Hematopoietic multipotent progenitor cell treated with erythropoietin and hydrocortisone succinate and interleukin-3 and kit ligand, for 6 days (in vitro differentiated cells): ENCODE measurements at places on chromosomes 6 and 20.

GRCh38 chr20:62952968-62953838 is 694 bp downstream of the SLC17A9 start:
- peak; percentile 33 for DNase-seq

GRCh38 chr20:44891826-44892225 is 6.3 kb downstream of the YWHAB start:
- no peak for DNase-seq

- DNase-seq: peak; percentile 34
Measured at GRCh38 chr6:27176096-27176495, 71.4 kb upstream of the PRSS16 start.

- DNase-seq: no peak
Measured at GRCh38 chr6:163963205-163964120, 548.9 kb downstream of the QKI start.

GRCh38 chr20:42604998-42605956 is 584.4 kb downstream of the PTPRT start:
- no peak for DNase-seq

DNA sequence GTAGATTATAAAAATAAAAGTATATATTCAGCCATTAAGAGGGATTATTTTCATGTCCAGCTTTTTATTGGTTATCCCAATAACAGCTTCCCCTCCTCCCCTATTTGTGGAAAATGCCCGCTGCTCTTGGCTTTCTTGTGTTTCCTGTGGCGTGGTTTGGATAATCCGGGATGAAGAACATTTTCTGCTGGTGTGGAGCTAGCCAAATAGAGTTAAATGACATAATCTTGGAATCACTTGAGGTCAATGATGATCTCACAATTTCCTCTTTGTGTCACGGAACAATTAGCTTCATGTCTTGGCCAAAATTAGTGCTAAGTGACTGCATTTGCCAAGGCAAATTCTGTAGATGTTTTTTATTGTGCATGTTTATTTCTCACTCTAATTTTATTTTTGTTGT is 394.0 kb downstream of the LAMA2 start:
- no peak for DNase-seq

DNA sequence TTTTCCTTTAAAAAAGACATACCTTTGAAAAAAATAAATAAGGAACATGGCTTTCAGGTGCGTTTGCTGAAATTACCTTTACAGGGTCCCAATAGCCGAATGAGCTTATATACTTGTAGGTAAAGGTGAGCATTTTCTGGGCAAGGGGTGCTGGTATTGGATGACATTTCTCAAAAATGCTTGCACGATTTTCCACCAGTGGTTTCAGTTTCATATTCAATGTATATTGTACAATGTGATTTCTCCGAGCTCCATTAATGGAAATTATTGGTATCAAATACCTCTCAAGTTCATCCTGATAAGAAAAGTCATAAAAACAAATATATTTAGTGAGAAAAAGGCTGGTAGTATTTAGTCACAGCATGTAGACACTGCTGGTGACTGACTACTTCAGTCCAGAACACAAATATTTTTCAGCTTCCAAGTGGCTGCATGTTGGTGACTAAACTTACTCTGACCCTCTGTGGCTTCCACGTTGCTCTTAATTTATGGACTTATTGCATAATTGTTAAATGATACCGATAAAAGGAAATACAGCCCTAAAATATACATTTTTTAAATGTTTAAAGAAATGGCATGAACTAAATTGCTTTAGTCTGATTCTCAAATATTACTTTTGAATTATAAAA is 32.9 kb upstream of the ZBTB24 start:
- DNase-seq: peak; percentile 33

- DNase-seq: no peak
Measured at GRCh38 chr6:150324044-150324443, 44.8 kb upstream of the IYD start.

DNA sequence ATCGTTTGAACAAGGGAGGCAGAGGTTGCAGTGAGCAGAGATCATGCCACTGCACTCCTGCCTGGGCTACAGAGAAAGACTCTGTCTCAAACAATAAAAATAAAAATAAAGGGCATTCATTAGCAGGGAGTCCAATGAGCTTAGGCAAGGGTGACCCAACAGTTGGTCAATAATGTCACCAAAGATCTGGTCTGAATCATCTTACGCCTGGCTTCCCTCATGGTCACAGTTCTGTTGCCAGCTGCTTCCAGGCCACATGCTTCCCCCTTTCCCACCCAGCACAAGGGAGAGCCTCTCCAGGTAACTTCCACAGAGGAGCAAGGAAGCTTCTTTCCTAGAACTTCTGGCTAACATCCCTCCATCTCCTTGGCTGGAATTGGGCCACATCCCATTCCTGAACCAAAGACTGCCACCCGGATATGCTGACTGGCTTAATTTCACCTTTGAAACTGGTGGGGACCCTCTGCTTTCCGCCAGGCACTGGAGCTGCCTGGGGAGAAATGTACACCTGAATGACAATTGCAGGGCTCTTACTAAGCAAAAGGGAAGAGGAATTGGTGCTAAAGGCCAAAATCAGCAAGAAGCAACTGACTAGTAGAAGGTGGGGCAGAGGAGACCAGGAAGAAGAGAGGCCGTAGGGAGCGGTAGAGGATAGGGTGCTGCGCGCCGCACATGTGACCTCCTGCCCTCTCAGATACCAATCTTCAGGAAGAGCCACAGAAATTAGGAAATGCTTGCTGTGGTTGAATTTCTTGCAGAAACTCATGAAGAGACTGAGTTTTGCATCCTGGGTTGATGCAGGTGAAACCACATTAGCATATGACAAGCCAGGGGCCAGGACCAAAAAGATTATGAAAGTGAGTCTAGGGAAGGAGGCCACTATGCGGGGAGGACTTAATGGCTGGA is 8.3 kb upstream of the SCML4 start:
- DNase-seq: peak; percentile 28

- no peak for DNase-seq
Measured at GRCh38 chr6:161755080-161755479, 481.2 kb upstream of the AGPAT4 start.

GRCh38 chr6:139452148-139452876 is 77.9 kb upstream of the CITED2 start:
- DNase-seq: no peak

DNA sequence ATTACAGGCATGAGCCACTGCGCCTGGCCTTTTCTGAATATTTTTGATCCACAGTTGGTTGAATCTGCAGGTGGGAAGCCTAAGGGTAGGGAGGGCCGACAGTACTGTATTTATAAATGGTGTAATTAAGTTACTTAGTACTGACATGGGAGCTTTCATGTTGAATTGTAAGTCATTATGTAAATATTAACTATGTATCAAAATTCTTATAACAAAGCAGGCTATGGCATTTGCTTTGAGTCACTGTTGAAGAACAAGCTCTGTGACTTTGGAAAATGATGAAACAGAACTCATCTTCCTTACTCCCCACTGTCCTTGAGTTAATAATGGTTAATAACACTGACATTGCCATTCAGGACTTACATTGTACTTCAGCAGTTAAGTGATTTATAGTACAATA is 63.0 kb upstream of the TXNDC5 start:
- DNase-seq: no peak

- no peak for DNase-seq
Measured at GRCh38 chr6:151096255-151096612, 143.5 kb upstream of the AKAP12 start.

GRCh38 chr20:49937027-49937929 is 1.1 kb downstream of the RNF114 start:
- peak; percentile 46 for DNase-seq

DNA sequence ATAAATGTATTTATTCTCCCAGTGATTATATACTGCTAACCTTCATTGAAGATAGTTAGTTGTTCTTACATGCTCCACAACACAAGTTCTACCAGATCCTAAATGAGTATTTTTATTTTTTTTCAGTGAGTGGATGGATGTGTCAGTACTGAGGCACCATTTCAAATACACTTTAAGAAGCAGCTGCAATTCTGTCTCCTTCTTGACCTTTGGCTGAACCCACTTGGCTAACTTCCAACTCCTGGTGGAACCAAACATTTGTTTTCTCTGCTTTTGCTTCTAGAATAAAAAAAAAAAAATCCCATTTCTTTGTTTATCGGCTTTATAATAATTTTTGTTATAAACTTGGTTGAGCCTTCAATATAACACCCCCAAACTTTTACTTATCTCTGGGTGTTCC is 458.3 kb upstream of the MAP3K7 start:
- no peak for DNase-seq

- peak; percentile 39 for DNase-seq
Measured at GRCh38 chr6:152634773-152635172, 2.4 kb downstream of the SYNE1 start.

GRCh38 chr6:166423051-166423745 is 40.5 kb upstream of the MPC1 start:
- no peak for DNase-seq

DNA sequence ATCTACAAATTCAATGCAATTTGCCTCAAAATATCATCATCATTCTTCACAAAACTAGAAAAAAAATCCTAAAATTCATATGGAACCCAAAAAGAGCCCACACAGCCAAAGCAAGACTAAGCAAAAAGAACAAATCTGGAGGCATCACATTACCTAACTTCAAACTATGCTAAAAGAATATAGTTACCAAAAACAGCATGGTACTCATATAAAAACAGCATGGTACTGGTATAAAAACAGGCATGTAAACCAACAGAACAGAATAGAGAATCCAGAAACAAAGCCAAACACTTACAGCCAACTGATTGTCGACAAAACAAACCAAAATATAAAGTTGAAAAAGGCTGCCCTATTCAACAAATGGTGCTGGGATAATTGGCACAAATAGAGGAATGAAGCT is 278.1 kb downstream of the TPBG start:
- no peak for DNase-seq

- DNase-seq: no peak
Measured at GRCh38 chr6:139540276-139540675, 165.8 kb upstream of the CITED2 start.

DNA sequence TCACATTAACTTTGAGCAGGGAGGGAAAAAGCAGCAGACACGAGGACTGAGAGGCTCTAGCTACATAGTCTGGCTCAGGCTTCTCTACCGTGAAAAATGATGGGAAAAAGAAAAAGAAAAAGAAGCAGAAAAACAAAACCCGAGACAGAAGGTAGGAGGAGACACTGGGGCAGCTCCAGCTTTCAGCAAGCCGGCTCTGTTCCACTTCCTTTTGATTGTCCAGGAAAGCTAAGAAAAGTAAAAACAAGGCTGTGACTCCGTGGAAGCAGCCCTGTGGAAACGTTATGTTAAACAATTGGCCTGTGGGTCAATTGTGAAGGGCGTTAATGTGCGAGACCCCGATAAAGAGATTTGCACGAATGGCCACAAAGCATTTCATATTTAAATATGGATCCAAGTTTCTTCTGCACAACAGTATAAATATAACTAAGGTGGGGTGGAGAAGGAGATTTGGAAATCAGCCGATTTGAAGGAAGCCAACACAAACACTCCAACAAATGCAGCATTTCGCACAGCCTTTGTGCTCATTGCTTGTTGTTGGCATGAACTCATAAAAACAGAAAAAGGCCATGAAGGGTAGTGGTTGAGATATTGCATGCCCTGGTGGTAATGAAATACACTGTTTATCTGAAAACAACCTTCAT is 236.9 kb upstream of the JAG1 start:
- DNase-seq: no peak

DNA sequence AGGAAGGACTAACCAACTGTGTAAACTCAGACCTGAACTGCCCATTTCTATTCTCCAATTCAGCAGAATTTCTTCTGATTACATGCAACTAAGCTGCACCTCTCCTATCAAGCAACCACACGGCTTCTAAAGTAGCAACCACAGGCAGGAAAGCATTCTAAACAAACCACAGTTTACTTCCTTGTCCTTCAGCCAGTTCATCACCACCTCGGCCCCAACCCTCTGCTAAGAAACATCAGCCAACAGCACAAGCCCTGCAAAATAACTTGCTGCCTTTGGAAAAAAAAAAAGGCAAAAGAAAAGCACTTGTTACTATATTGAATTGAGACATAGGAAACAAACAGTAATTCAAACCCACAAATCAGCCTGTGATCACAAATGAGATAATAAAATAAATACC is 140.3 kb downstream of the NFATC2 start:
- peak; percentile 71 for DNase-seq

GRCh38 chr20:54640800-54641199 is 165.4 kb downstream of the DOK5 start:
- no peak for DNase-seq

DNA sequence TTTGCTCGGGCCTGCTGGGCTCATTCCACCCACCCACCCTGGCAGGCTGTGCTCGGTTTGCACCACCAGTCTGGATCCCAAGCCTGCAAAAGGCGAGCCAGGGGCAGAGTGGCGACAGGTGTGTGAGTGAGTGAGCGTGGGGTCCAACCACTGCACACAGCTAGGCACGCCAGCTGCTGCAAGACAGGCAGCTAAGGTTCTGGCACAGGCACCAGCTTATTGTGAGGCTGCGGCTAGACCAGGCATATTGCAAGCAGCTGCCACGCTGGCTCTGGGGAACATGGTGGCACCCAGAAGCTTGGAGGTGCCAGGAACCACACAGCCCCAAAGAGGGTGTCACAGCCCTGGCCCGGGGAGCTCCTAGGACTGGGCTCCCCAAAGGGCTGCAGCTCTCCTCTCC is 205.1 kb downstream of the ANKRD60 start:
- DNase-seq: no peak

GRCh38 chr20:17558154-17558940 is 11.5 kb upstream of the DSTN start:
- peak; percentile 41 for DNase-seq

- DNase-seq: no peak
Measured at GRCh38 chr6:133609415-133610226, 279.3 kb upstream of the TCF21 start.

- DNase-seq: no peak
Measured at GRCh38 chr20:7392542-7393206, 547.6 kb downstream of the HAO1 start.

GRCh38 chr20:40006168-40006860 is 682.7 kb downstream of the MAFB start:
- DNase-seq: no peak

DNA sequence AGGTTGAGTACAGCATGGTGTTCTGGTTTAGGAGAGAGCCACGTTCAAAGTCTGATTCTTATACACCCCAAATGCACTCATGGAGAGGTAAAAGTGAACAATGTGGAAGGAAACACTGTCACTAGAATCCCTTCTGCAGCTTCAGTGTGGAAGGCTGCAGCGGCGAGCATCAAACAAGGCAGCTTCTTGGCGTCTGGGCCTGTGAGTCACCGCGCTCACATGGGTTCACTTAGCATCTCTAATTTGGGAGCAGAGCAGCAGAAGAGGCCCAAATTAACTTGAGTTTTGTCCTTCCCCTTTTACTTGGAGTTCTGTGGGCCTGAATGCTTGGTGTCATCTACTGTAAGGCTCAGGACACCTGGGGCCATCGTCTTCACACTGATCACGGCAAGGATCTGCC is 10.9 kb upstream of the E2F1 start:
- DNase-seq: no peak

DNA sequence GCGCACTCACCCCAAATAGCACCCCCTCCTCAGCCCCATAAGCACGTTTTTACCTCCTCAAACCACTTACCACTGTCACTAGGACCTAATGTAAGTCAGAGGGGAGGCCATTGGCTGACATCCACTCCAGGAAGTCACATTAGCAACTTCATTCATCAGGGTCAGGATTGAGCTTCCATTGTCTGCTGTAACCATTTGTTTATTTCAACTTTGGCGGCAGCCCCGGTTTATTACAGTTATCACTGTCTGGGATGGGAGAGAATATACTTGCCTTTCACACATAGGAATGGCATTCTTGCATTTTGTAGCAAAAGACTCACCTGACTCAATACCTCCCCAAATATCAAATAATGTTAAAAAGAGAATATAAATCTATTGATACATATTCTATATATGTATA is 38.3 kb downstream of the MAFB start:
- DNase-seq: no peak

GRCh38 chr20:24768713-24769601 is 180.1 kb upstream of the CST7 start:
- no peak for DNase-seq
